Left ventricle myocardium inferior (tissue), 1 donor: ENCODE measurements at places on chromosomes 2 and 18.

GRCh38 chr2:84704505-84705244, 176.2 kb downstream of the TRABD2A start:
- H3K27ac ChIP-seq, result no peak overlapping the region
- H3K4me3 ChIP-seq, result no peak overlapping the region
- H3K4me1 ChIP-seq, result no peaks in the 10 kb centered on the region
- no peaks in the 10 kb centered on the region for H3K27me3 ChIP-seq
- no peaks in the 10 kb centered on the region for H3K36me3 ChIP-seq

- no peaks in the 10 kb centered on the region for H3K36me3 ChIP-seq
- H3K4me1 ChIP-seq, result no peaks in the 10 kb centered on the region
- H3K27me3 ChIP-seq, result no peaks in the 10 kb centered on the region
- DNase-seq, result no peak
Measured at GRCh38 chr2:38613126-38613848, 10.6 kb upstream of the HNRNPLL start.

DNA sequence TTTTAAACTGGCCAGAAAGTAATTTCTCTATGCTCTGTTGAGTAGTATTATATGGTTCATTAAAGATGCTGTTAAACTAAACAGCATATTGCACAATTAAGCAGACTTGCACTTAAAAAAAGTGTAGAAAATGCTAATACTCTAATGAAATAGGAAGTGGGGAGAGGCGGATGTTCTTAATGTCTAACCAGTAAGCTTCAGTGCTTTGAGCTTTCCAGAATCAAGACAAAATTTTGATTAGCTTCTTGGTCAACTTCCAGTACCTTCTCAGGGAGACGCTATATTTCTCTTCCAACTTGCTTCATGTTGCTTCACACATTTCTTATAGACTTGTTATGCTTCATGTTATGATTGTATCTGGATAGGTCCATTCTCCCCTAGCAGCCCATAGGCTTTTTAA, 89.1 kb downstream of the MAP2 start:
- no peaks in the 10 kb centered on the region for H3K27me3 ChIP-seq
- no peak for DNase-seq
- H3K27ac ChIP-seq, result no peak overlapping the region
- H3K4me1 ChIP-seq, result peaks cover 5% of the 10 kb centered on the region
- H3K4me3 ChIP-seq, result no peak overlapping the region

DNA sequence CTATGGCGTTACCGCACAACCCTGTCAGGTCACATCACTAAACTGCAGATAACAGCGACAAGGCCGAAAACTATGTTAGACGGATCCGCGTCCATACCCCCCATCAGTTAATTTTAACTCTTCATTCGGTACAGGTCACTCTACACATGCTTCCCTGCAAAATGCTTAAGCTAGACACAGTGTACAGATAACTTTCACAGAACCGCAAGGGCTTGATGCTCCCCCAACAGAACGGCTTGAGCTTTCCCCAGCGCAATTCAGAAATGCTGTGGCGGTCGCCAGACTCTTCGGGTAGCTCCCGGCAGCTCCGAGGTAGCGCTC, 283 bp upstream of the RBBP8 start:
- H3K27ac ChIP-seq, result peak overlapping the region; percentile 97
- H3K27me3 ChIP-seq, result no peaks in the 10 kb centered on the region
- DNase-seq, result no peak

DNA sequence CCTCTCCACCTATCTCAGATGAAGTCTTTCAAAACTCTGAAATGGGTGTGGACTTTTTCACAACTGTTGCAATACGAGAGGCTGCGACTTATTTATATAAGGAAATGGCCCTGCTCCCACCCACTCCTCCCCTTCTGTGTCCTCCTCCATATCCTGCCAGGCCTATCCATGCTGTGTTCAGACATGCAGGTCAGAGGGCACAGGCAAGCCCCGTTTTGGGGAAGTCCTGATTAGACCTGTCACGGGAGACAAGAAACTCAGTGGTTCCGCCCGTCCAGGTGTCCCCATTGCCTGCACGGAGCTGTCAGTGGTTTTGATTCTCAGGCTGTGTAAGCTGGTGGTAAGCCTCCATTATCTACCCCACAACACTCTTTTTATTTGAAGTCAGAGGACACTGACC, 99.6 kb upstream of the MGAT5 start:
- H3K4me3 ChIP-seq, result no peak overlapping the region
- no peaks in the 10 kb centered on the region for H3K27me3 ChIP-seq
- no peaks in the 10 kb centered on the region for H3K36me3 ChIP-seq
- DNase-seq, result no peak
- no peak overlapping the region for H3K27ac ChIP-seq

GRCh38 chr2:223853425-223853837, 16.0 kb upstream of the AP1S3 start:
- H3K27me3 ChIP-seq, result no peaks in the 10 kb centered on the region
- DNase-seq, result no peak
- no peaks in the 10 kb centered on the region for H3K4me1 ChIP-seq
- H3K4me3 ChIP-seq, result no peak overlapping the region
- H3K27ac ChIP-seq, result no peak overlapping the region

DNA sequence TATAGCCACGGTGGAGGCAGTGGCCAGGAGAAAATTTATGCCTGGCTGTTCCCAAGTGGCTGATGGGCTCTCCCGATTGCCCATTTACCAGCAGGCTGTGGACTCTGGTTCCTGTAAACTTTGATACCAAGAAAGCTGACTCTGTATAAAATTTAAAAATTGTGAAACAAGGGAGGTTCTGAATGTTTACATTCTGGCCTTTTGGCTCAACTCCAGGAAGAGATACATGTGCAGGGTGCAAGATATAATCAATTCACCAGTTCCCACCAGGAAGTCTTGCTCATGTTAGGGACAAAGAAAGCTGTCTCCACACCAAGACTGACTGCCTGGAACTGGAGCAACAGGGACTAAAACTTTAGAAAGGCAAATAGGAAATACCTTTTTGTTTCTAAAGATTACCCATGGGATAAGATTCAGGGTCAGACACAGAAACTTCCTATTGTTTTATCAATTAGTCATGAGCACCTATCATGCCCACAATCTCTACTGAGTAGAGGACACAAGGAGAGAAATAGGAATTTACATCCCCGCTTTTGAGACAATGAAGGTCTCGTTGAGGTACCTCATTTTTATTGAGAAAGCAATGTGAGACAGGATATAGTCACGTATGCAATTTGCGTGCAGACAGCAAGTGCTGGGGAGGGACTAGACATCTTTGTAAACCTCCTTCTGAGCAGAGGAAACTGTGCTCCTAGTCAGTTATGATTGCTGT, 123.5 kb downstream of the LIPG start:
- no peaks in the 10 kb centered on the region for H3K36me3 ChIP-seq
- no peak overlapping the region for H3K27ac ChIP-seq
- no peak overlapping the region for H3K4me3 ChIP-seq
- peaks cover 5% of the 10 kb centered on the region for H3K4me1 ChIP-seq
- no peak for DNase-seq

- H3K4me1 ChIP-seq, result no peaks in the 10 kb centered on the region
- no peak overlapping the region for H3K4me3 ChIP-seq
- no peaks in the 10 kb centered on the region for H3K27me3 ChIP-seq
- no peak overlapping the region for H3K27ac ChIP-seq
Measured at GRCh38 chr2:124478761-124479160, 453.7 kb downstream of the CNTNAP5 start.

GRCh38 chr2:151922845-151923666, 94.8 kb upstream of the ARL5A start:
- no peaks in the 10 kb centered on the region for H3K36me3 ChIP-seq
- peak overlapping the region; percentile 43 for H3K27ac ChIP-seq
- H3K4me1 ChIP-seq, result peaks cover 25% of the 10 kb centered on the region
- DNase-seq, result peak; percentile 86

GRCh38 chr18:13541621-13542519, 184.5 kb downstream of the FAM210A start:
- peak overlapping the region; percentile 78 for H3K27ac ChIP-seq
- no peaks in the 10 kb centered on the region for H3K27me3 ChIP-seq
- no peak for DNase-seq
- no peaks in the 10 kb centered on the region for H3K36me3 ChIP-seq
- H3K4me3 ChIP-seq, result no peak overlapping the region

DNA sequence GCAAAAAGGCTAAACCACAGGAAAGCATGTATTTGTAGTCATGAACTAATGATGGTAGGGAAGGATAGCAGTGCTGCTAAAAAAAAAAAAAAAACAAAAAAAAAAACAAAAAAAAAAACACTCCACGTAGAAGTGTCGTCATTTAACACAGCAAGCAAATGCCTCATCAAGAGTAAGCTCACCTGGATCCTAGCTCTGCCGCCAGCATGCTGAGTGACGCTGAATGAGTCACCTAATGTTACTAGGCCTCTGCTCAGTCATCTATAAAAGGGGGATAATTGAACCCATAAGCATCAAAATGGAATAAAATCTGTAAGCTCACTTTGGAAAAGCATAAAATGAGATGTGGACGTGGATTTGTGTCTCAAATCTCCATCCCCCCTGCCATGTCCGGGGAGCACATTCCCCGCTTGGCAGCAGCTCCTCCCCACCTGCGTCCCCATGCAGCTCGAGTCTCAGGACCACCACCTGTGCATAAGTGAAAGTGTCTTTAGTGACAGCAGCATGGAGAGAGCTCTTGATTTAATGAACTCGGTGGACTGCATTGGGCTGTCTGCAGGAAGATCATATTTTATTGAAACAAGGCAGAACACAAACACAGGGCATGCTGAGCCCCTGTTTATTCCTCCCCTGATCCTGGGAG, 427.5 kb downstream of the LRATD1 start:
- H3K36me3 ChIP-seq, result no peaks in the 10 kb centered on the region
- no peak overlapping the region for H3K27ac ChIP-seq
- H3K27me3 ChIP-seq, result no peaks in the 10 kb centered on the region
- H3K4me3 ChIP-seq, result no peak overlapping the region
- DNase-seq, result no peak
- H3K4me1 ChIP-seq, result no peaks in the 10 kb centered on the region

- H3K27me3 ChIP-seq, result no peaks in the 10 kb centered on the region
- H3K27ac ChIP-seq, result peak overlapping the region; percentile 84
- H3K36me3 ChIP-seq, result no peaks in the 10 kb centered on the region
- H3K4me3 ChIP-seq, result no peak overlapping the region
- peaks cover 24% of the 10 kb centered on the region for H3K4me1 ChIP-seq
Measured at GRCh38 chr18:31230495-31230894, 67.8 kb upstream of the DSC1 start.
